ENCODE measurements at places on chromosomes 11 and 22. TPM values are rescaled to one million over a fixed set of nuclear protein-coding genes. Genes with fewer than 3 reads are reported as not detected.

GRCh38 chr11:102430158-102430836 is 22.3 kb downstream of the TMEM123 start:
- ATAC-seq = no peak

The SLC22A25 gene
- not detected for total RNA-seq

The FSHB gene
- not detected for total RNA-seq

- peak; percentile 25 for ATAC-seq
Measured at GRCh38 chr11:8086001-8086479, 5.0 kb downstream of the TUB start.

- no peak for ATAC-seq
Measured at GRCh38 chr22:20948989-20949388, 18.1 kb upstream of the AIFM3 start.

DNA sequence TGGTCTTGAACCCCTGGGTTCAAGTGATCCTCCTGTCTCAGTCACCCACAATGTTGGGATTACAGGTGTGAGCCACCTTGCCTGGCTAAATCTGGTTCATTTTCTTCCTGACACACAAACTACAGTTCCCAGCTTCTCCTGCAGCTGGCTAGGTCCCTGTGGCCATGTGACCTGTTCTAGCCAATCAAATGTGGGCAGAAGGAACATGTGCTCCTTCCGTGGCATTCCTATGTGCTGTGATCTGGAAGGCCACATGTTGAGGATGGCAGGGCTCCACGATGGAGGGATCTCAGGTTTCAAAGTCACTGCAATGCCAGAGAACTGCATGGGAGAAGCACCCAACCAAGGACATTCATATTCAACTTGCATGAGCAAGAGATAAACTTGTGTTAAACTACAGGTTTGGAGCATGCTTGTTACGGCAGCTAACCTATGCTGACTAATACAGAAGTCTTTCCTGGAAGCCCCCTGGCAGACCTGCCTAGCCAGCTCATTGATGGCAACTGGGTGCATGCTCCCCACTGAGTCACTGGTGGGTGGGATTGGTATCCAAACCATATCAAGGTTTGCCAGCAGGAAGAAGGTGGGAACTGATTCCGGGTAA is 86.0 kb downstream of the RPS6KA4 start:
- ATAC-seq = no peak

GRCh38 chr22:22698263-22698750 is 53.9 kb downstream of the GGTLC2 start:
- no peak for ATAC-seq

DNA sequence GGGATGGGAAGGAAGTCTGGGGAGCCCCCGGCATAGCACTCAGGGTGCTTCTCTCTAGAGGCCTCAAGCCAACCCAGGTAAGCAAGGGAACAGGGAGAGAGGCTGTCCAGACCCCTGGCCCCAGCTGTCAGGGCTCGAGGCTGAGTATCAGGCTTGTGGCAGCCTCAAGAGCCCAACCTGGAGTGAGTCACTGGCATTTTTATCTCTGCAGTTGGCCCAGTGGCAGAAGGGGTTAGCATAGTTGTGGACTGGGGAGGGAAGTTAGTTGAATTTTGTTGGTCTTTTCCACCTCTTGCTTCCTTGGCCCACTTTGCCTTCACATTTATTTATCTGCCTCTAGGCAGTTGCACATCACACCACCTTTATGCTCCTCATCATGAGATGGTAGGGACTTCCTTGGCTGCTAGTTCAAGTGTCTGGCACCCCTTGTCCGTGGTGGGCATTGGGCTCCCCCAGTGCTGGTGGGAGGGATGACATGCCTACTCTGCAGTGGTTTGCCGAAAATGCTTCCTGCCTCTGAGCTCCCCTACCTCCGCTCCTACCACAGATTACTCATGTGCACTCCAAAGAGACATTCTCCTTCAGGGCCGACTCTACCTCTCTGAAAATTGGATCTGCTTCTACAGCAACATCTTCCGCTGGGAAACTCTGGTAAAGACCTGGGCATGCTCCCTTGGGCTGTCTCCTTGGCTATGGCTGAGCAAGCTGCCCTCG is 60.1 kb downstream of the SCN3B start:
- ATAC-seq = no peak

The PPP2R1B gene
- total RNA-seq = 21.9 TPM

The MN1 gene
- 28.8 TPM for total RNA-seq

DNA sequence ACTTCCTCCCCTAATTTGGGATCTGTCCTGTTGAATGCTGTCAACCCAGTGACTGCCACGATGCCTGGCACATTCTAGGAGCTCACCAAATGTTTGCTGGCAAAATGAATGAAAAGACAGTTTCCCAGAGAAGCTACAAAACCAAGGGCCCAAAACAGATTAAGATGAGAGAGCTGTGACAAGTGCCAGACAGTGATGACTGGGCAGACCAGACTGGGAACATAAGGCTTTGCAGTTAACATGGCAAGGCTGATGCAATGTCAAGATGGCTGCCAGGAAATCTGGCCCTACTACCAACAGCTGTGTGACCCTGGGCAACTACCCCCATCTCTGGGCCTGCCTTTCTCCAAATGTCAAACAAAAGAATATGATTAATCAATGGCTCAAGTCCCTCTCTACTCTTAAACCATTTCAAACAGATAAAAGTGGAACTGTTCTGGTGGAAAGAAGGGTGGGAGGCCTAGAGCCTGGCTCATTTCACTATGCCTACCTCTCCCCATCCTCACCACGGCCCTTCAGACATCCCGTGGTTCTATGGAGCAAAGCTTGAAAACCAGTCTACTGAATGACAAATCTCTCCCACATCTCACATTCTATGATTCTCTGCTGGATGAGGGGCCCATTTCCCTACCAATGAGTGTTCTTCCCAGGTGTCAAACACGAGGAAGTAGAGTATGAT is 12.8 kb downstream of the AP1B1 start:
- ATAC-seq = no peak

DNA sequence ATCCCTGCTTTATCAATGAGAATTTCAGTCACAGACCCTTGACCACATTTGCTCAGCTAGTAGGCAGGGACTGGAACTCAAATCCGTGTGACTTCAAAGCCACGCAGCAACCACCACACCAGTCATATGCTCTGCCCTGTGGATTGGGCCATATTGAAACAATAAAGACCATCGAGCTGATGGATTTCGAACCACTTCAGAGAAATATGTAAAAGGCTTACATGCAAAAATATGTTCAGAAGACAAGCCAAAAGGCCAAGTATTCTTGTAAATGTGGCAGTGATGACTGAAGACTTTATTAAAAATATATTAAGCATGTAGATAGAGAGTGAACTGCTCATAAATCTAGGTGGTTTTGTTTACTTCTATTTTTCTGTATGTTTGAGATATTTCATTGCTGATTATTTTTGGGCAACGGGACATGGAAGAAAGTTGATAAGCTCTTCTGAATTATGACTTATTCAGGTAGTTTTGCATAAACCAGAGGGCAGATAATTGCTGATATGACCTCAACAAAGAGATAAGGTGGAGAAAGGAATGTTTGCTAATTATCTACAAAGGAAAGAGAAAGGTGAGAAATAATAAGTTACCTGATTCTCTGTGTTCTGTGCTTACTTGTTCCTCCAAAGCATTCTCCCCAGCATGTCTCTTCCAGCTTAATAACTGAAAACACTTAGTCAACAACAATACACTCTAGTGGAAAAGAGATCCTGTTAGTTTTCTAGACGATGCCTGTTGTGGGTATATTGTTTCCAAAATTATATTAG is 99.4 kb downstream of the PDHX start:
- no peak for ATAC-seq

DNA sequence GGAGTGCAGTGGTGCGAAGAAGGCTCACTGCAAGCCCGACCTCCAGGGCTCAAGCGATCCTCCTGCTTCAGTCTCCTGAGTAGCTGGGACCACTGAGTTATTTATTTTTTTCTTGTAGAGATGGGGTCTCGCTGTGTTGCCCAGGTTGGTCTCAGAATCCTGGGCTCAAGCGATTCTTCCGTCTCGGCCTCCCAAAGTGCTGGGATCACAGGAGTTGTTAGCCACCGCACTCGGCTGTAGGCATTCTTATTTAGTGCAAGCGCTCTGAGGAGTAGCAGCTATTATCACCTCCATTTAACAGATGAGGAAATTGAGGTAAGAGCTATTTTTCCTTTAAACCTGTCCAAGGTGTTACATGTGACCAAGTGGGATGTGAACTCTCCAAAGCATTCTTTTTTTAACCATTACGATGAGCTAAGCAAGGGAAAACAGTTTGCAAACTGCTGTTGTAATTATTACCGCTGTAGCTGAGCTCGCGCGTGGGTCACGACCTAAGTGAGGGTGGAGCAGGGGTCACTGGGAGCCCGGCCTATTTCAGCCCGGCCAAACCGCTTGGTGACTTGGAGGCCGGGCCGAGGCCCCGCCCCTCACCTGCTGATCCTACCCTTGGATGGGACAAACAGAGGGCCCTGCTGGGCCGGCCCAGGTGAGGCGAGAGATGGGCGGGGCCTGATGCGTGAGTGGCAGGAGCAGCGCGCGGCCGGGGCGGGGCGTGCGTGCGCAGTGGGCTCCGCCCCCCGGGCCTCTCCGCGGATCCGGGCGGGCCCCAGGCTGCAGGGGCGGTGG is 449 bp upstream of the KREMEN1 start:
- peak; percentile 94 for ATAC-seq

DNA sequence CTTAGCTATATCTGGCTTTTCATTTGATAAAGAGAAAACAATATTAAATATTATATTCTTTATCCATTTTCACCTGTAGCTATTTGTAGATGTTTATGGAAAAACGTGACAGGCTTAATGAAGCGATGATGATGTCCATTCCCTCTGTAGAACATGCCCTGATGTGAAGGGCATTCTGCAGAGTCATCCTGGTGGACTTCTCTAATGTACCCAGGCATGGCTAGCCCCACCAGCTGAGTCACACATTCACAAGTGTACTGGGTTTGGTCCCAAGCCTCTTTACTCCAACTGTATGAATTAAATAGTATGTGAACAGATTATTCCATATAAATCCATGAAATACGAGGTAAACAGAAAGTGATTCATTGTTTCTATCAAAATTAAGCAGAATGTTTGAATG is 139.3 kb downstream of the CADM1 start:
- no peak for ATAC-seq

DNA sequence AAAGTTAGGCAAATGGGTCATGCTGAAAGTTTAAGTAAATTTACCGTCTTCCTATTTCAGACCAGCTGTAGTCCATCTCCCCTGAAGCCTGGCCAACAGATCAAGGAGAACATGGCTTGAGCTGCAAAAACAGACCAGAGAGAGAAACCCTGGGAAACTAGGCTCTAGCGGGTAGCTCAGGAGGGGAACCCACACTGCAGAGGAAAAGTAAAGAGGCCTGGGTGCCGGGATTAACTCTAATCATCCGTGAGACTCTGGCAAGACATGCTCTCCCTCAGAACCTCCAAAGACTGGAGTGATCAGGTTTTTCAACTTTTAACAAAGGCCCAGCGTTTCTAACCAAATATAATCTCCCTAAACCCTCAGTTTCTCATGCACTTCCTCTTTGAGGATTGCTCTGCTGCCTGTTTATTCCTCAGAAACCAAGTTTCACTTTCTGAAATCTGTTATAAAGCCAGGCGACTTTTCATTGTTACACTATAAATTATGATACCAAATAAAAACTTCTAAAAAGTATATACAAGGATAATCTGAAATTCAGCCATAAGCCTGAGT is 67.5 kb downstream of the GAB2 start:
- peak; percentile 29 for ATAC-seq

The CYB561A3 gene
- 39.0 TPM for total RNA-seq

The RIBC2 gene
- total RNA-seq = not detected

DNA sequence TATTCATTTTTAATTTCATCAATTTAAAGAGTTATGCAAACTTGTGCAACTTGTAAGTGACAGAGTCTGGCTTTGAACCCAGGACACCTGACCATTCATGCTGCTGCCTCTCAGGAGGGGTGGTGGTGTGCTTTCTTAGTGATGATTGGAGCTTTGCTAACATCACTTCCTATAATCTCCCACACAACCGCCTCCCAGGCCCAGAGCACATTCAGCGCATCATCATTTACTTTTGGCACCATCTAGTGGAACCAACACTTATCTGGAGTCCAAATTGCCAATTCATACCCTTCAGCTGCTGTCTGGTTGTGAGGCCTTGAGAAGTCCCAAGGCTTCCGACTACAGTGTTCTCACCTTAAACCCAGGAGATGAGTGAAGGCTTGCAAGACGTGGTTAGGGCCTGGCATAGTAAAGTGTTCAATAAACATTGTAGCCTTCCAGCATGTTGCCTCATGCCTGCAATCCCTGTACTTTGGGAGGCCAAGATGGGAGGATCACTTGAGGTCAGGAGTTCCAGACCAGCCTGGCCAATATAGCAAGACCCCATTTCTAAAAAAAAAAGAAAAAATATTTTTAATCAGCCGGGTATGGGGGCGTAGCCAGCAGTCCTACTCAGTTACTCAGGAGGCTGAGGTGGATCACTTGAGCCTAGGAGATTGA is 1.1 kb upstream of the TTLL1 start:
- ATAC-seq = peak; percentile 29

DNA sequence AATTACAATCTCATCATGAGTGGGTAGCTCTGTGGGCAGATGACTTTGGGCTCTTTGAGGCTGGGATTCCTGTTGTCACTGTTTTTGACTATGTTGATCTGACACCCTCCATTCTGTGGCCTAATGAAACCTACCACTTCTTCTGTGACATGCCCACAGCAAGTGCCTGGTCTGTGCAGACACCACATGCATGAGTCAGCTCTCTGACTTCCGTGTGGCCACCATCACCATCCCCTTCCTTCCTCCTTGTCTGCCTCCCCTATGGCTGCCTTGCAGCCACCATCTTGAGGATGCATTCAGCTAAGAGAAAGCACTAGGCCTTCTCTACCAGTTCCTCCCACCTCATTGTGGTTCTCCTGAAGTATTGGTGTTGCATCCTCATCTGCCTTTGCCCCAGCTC is 15.3 kb upstream of the OR10V1 start:
- ATAC-seq = no peak

DNA sequence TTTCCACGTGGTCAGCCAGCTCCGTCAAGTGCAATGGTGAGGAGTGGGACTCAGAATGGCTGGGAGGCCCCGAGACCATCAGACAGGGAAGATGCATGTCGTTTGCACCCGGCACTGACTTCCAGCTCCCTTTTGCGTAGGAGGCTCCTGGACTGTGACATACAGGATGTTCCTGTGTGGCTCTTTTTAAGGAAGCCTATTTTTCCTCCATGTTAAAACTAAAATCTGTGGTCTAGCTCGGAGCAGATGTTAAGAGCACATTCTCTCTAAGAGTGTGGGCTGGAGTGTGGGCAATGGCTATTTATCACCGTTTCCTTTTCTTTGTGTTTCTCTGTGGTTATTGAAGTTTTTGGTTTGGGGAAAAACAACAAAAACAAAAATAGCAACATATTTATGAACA is 40.9 kb upstream of the AMPD3 start:
- ATAC-seq = no peak

GRCh38 chr11:16909359-16910035 is 104.7 kb downstream of the PLEKHA7 start:
- no peak for ATAC-seq

The TUBA8 gene
- 12.9 TPM for total RNA-seq

The TBX1 gene
- 0.31 TPM for total RNA-seq

All from gastroesophageal sphincter (tissue), 4 donors.